ENCODE measurements at places on chromosomes 16 and 17.

GRCh38 chr16:80462917-80463316, 77.9 kb upstream of the DYNLRB2 start:
- no peak for DNase-seq

DNA sequence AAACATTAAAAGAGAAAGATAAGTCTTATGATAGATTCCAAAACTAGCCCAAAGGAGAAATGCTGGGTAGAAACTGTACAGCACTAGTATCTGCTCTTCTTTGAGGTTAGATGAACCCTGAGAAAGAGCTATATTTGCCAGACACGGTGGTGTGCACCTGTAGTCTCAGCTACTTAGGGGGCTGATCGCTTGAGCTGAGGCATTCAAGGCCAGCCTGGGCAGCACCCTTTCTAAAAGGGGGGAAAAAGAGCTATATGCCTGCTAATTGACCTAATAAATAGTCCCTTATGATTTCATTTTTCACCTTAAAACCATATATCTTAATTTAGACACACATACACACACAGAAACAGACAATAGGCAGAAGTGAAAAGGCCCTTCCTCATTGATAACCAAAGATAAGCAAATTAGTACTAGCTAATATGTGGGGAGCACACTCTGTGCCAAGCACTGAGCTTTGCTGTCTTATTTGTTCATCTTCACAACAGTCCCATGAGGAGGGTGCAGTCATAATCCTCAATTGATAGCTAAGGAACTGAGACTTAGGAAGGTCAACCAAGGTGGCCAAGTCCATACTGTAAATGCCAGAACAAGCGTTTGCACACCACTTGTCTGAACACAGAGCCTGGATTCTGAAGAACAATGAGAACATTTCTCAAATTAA, 56.6 kb upstream of the NLK start:
- no peak for DNase-seq

DNA sequence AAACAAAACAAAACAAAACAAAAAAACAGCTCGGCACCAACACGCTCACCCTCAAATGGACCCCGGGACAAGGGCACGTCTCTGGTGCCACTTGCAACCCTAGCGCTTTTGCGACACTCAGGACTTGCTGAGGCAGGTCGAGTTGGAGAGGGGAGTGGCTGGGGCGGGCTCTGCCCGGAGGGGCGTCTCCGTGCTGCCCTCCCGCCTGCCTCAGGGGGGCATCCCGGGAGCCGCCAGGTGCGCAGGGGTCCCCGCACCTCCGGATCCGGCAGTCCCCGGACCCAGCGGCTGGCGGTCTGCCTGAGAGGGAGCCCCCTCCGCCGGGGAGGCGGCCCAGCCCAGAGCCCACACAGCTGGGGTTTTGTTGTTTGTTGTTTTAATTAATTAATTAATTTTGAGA, at the start of gene SLC52A1:
Gene SLC52A1 (minus strand): TSS at position 112 of the 400 bp plus-strand sequence. CDS start 820 bp downstream, outside the sequence.
- DNase-seq, result peak; percentile 90

GRCh38 chr17:42920106-42920900, 19.7 kb downstream of the G6PC1 start:
- no peak for DNase-seq

GRCh38 chr16:8026450-8026849, 563.9 kb downstream of the TMEM114 start:
- DNase-seq, result peak; percentile 20

DNA sequence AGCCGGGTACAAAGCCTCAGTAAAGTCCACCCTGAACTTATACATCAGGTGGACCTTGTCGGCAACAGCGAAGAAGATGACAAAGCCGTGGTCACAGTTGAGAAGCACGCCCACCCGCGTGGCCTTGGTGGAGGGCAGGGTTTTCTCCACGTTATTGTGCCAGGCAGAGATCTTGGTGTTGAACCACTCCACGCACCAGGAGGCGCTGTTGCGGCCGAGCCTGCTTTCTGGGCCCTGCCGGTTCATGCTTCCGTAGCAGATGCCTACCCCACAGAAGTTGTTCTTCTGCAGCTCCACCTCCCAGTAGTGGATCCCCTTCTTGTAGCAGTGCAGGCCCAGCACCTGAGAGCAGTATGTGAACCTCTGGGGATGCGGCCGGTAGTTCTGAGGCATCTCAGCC, 22.1 kb downstream of the TRIM25 start:
- peak; percentile 84 for DNase-seq

GRCh38 chr17:8859804-8860430, 7.6 kb downstream of the PIK3R6 start:
- no peak for DNase-seq

- no peak for DNase-seq
Observed at GRCh38 chr16:72241008-72241407, 69.1 kb upstream of the PMFBP1 start.

GRCh38 chr16:3655396-3656159, 1.1 kb downstream of the DNASE1 start:
- DNase-seq, result peak; percentile 36

- peak; percentile 63 for DNase-seq
Observed at GRCh38 chr16:89697161-89697615, 4.3 kb downstream of the SPATA2L start.

DNA sequence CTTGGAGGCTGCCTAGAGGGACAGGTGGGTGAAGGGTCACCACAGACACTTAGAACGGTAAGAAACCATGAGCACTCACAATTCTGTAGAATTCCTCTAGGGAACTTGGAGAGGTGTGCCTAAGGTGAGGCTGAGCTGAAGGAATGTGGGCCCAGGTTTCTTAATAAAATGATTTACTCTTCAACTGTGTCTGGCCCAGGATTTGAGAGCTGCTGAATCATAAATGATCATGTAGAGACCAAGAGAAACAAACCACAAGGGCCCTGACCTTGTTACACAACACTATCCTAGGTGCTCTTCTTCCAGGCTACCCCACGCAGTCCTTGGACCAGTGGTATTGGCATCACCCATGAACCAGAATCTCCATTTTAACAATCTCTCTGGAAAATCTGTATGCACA, 27.7 kb downstream of the ZNF18 start:
- DNase-seq, result no peak

DNA sequence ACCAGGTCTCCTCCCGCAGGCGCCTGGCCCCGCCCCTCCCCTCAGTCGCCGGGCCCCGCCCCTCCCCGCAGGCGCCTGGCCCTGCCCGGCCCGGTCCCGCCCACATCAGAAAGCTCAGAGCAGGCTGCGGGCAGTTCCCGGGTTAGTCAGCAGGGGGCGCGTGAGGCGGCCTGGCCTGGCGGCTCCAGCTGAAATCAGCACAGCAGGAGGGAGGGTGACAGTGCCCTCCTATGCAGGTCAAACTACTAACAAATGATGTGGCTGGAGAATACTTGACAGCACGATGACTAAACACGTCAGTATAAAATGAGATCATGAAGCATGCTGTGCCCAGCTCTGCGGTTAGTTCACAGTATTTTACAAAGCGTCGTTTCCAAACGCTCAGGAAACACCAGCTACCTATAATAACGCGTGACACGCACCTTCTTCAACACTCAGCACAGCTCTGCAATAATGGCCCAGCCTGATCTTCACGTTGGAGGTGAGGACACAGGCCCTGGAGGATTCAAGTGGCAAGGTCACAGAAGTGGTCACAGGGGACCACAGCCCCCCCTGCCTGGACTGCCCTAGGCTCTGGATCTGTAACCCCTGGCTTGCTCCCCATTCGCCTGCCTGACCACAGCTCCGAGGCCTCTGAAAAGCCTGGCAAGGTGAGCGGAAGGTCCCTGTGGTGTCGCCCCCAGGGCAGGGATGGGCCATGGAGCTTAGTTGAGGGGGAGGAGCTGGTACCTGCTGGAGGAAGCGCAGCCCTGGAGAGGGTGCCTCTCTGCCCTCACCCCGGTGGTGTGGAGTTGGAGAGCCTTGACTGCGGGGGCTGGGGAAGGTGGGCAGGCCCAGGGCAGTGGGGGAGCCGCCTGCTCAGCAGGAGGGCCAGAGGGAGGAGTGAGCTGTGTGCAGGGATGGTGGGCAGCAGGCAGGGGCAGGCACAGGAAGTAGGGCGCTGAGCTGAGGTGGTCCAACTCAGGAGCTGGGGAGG, 81.2 kb downstream of the KCNJ12 start:
- peak; percentile 99 for DNase-seq

- no peak for DNase-seq
Observed at GRCh38 chr17:15271741-15272140, 6.6 kb upstream of the PMP22 start.

DNA sequence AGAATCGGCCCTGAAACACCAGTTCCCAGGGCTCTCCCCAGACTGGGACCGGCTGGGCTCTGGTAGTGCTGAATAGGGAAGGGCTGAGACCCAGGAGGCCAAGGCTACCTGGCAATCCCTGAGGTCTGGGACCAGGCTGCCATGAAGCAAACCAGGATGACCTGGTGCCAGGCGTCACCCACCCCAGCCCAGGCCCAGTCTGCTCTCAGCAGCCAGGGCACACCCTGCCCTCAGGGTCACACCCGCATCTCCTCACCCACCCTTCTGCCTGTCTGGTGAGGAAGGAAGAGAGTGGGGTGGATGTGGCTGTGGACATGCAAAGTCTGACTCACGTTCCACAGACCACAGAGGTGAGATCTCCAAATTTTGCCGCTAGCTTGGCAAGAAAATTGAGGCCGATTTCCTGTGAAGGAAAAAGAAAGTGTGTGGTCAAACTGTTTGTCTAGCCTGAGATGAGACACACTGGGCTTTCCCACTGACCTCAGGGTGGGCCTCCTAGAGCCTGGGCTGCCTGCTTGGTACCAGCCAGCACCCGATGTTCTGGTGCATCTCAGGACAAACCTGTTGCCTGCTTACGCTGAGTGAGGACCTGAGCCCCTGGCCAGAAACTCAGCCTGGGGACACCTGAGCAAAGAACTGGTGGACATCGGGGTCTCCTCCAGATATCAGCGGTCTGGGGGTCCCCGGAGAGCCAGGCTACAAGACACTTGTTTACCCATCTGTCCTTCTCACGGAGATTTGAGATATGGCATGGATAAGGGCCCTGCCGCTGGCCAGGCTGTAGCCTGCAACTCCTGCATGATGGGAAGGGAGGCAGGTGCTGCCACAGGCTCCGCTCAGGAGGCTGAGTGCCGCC, 6.3 kb upstream of the RAB37 start:
- no peak for DNase-seq

DNA sequence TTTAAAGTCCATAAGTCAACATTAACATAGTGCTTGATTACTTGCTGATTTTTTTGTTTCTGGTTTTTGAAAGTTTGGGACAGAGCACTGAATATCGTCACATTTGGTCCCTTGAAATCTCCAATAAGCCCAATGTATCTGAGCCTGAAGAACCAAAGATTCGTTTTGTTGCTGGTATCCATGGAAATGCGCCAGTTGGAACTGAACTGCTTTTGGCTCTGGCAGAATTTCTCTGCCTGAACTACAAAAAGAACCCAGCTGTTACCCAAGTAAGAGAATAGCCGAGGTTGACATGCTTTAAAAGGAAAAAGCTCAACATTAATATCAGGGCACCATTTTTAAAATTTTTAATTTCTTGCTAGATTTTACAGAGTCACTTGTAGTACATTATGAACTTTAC, 27.7 kb upstream of the GOSR1 start:
- no peak for DNase-seq

- DNase-seq, result no peak
Observed at GRCh38 chr16:67191411-67191994, 452 bp upstream of the E2F4 start.

DNA sequence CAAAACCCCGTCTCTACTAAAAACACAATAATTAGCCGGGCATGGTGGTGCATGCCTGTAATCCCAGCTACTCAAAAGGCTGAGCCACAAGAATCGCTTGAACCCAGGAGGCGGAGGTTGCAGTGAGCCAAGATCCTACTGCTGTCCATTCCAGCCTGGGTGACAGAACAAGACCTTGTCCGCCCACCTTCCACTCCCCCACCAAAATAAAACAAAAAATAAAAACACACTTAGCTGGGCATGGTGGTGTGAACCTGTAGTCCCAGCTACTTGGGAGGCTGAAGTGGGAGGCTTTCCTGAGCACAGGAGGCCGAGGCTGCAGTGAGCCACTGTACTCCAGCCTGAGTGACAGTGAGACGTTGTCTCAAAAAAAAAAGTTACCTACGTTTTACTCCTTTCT, 3.2 kb downstream of the PPM1E start:
- DNase-seq, result no peak

DNA sequence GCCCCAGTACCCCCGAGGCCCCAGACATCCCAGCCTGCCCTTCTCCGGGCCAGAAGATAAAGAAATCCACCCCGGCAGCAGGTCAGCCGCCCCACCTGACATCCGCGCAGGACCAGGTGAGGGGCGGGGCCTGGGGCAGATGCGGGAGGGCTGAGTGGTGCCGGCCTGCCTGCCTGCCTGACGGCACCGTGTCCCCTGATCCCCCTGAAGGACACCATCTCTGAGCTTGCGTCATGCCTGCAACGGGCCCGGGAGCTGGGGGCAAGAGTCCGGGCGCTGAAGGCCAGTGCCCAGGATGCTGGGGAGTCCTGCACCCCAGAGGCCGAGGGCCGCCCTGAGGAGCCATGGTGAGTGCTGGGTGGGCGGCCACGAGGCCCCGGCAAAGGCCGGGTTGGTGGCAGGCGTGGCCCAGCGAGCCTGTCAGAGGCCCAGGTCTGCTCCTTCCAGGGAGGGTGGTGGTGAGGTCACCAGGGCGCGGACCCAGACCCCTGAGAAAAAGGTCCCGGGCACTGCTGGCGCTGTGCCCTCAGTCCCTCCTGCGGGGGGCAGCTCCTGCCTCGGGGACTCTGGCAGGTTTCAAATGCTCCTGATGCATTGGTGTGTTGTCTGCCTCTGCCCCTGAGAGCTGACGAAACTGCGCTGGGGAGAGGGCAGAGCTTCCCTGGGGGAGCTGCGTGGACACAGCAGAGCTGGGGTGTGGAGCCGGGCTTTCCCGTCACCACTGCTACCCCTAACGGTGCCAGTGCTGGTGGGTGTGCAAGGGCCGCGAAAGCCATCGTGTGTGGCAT, 1.2 kb downstream of the CDT1 start:
- DNase-seq, result peak; percentile 93

GRCh38 chr17:4199818-4200402, 56.9 kb downstream of the CYB5D2 start:
- peak; percentile 85 for DNase-seq

GRCh38 chr17:65389949-65390348, 171.5 kb downstream of the AXIN2 start:
- no peak for DNase-seq

- DNase-seq, result no peak
Observed at GRCh38 chr17:29840884-29841283, 89.1 kb downstream of the SSH2 start.

DNA sequence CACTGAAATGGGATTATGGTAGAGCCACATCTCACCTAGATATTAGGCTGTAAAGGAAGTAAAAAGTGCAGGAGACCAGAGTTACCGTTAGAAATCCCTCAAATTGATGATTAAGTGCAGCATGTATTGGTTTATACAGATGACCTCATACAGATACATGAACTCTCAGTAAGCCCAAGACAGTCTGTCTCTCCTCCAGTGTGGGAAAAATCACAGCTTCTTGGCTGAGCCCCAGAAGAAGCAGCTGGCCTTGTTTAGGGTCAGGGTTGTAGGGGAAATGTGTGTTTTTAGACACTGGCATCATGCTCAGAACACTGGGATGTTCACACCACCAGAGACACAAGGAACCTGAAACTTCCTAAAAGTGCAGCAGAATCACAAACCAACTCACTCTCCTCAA, 135.9 kb downstream of the KATNIP start:
- DNase-seq, result no peak

Measured in H7 (cell line).